ENCODE measurements at places on chromosomes 3 and 15.

- DNase-seq = no peak
Observed at GRCh38 chr15:37070686-37071085, 29.7 kb downstream of the MEIS2 start.

DNA sequence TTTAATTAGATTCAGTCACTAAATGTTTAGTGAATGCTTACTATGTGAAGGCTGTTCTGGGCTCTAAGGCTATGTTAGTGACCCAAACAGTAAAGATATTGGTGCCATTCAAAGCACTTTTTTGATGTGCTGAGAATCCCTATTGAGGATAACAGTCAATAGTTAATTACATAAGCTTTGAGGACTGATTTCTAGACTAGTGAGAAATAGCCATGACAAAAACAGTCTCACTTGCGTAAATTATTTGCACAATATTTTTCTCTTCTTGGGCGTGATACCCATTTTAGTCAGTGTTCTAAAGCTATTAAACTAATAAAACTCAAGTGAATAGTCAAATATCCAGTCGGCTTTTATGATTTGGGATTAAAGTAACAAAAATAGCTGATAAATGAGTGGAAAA, 74.6 kb downstream of the UBE2E2 start:
- DNase-seq = no peak

DNA sequence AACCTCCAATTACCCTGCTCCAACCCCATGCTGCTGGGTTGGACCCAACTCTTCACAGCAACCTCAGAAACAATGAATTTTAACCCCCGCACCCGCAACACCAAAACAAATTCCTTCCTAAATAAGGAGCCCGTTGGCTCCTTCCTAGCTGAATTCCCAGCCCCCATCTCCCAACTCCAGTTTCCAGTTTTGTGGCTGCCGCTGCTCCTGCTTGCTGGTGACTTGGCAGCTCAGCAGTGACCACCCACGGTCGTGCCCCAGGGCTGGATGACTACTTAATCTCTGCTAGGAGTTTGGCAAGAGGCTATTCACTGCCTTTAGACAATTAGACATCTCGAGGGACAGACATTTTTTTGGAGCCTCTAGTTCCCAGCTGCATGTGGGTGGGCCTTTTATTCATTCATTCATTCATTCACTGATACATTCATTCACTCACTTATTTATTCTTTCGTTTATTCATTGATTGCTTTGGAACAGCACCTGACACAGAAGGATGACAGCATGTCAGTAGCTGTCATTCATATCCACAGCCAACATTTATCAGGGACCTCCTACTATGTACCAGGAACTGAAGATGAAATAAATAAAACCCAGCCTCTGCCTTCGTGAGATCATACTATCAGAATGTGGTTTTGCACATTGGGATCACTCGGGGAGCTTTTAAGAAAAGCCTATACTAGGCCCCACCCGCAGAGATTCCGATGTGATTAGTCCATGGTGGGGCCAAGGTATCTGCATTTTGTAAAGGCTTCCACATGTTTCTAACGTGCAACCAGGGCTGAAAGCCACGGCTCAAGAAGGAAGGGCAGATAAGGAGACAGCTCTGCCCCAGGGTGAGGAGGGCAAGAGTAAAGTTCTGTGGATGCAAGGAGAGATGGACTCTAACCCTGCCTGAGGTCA, 256.5 kb downstream of the SHQ1 start:
- no peak for DNase-seq

DNA sequence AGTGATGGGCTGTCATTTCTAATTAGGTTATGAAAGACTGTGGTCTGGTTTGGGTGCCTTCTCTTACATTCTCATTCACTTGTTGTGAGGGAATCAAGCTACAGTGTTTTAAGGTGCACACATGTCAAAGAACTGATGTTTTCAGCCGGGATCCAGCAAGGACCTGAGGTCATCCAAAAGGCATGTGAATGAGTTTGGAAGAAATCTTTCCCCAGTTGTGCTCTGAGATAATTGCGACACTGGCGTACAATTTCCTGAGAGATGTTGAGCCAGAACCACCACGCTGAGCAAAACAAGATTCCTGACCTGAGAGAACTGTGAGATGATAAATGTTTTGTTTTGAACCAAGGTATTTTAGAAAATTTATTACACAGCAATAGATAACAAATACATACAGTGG, 295.3 kb upstream of the SLITRK3 start:
- DNase-seq = no peak

- DNase-seq = no peak
Observed at GRCh38 chr3:132606085-132606484, 9.0 kb downstream of the ACKR4 start.

GRCh38 chr3:67601919-67602608, 52.3 kb downstream of the SUCLG2 start:
- DNase-seq = no peak

GRCh38 chr3:171833789-171834460, 9.2 kb upstream of the TMEM212 start:
- DNase-seq = no peak

- no peak for DNase-seq
Observed at GRCh38 chr3:159922861-159923312, 65.7 kb upstream of the IL12A start.
